Activated T-helper 2 cell treated with anti-CD3 and anti-CD28 coated beads, Interferon-gamma antibody, Interleukin-2, Interleukin-4, amounts not matched to agents 10 μg/mL and 5 μg/mL and 100 μg/mL, durations not matched to agents 14 hours and 24 hours and 36 hours (primary cell): ENCODE measurements at places on chromosomes 3 and 15. TPM values are rescaled to one million over a fixed set of nuclear protein-coding genes. Genes with fewer than 3 reads are reported as not detected.

GRCh38 chr3:149623824-149624223 is 34.0 kb downstream of the WWTR1 start:
- H3K27ac ChIP-seq, result no peak overlapping the region
- no peak overlapping the region for H3K4me3 ChIP-seq
- H3K4me1 ChIP-seq, result peaks cover 34% of the 10 kb centered on the region

DNA sequence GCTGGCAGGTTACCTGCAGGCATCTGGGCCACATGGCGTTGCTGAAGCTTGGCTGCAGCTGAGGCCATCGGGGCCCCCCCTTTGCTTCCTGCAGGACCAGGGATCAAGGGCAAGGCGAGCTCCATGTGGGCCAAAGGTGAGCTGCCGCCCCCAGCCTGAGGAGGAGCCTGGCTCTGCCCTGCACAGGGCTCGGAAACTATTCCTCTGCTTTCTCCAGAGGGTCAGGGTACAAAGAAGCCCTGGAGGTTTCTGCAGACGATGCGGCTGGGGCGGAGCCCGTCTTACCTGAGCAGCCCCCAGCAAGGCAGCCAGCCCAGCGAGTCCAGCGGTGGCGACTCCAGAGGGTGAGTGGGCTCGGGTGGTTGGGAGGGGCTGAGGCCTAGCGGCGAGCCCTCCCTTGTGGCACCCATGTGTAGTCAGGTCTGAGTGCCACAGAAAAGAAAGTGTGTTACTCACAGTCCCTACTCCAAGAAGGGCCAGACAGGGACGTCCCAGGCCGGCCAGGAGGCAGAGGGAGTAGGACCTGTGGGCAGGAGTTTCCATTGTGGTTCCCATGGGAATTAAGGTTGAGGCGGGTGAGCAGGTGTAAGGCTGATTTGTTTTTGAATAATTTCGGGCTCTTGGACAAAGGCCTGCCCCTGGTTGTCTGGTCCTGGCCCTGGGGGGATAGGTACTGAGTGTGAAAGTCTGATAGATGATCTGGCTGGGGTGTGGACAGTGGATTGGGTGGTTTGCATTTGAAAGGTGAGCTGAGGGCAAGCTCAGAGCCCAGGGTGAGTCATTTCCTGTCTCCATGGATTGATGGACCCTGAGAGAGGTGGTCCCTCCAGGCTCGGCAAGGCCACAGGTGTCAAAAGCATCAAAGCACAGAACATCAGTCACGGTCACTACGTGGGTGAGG is 25.4 kb downstream of the CFAP100 start:
- no peaks in the 10 kb centered on the region for H3K36me3 ChIP-seq
- no peak for DNase-seq
- no peaks in the 10 kb centered on the region for H3K27me3 ChIP-seq
- H3K4me1 ChIP-seq, result no peaks in the 10 kb centered on the region
- no peak overlapping the region for H3K4me3 ChIP-seq

GRCh38 chr3:36875397-36875796 is 69.5 kb downstream of the TRANK1 start:
- DNase-seq, result no peak
- H3K36me3 ChIP-seq, result peaks cover 4% of the 10 kb centered on the region
- no peak overlapping the region for H3K27ac ChIP-seq
- H3K27me3 ChIP-seq, result peaks cover 21% of the 10 kb centered on the region
- no peak overlapping the region for H3K4me3 ChIP-seq
- H3K4me1 ChIP-seq, result peaks cover 27% of the 10 kb centered on the region

GRCh38 chr3:188527389-188527788 is 373.4 kb downstream of the LPP start:
- H3K4me3 ChIP-seq, result no peak overlapping the region
- peaks cover 18% of the 10 kb centered on the region for H3K36me3 ChIP-seq
- H3K4me1 ChIP-seq, result peaks cover 3% of the 10 kb centered on the region

- H3K4me3 ChIP-seq, result no peak overlapping the region
- no peaks in the 10 kb centered on the region for H3K36me3 ChIP-seq
- H3K27ac ChIP-seq, result no peak overlapping the region
- DNase-seq, result no peak
- H3K27me3 ChIP-seq, result no peaks in the 10 kb centered on the region
These were observed 278.8 kb upstream of the GADL1 start for GRCh38 chr3:31173118-31173718.

DNA sequence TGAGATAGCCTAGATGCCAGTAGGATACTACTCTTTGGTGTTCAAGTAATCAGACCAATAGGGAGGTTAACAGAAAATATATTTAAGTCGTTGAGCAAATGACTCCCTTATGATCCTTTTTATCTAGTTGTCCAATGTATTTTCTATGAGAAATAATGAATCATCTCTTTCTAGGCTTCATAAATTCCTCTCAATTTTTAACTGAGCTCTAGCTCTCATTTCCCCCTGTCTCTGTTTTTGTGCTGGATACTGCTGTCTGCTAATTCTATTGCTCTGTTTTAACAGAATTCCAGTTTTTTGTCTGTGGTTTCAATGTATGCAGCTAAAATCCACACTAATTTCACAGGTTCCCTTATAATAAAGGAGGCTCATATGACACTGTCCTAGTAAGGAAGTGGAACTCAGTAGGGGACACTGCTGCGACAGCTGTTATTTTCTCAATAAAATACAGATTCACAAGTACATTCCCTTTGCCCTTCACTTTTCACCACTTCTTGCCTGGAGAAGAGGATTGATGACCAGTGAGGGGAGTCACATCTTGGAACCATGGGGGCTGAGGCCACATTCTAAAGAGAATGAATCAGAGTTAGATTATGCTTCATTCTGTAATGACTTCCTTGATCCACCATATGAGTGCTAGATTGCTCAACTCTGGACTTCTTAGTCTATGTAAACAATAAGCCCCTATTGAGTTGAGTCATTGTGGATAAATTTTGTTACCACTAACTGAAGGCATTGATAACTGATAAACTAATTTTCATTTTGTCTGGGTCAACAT is 558.7 kb upstream of the KCNMB2 start:
- no peaks in the 10 kb centered on the region for H3K27me3 ChIP-seq
- H3K36me3 ChIP-seq, result no peaks in the 10 kb centered on the region
- no peak for DNase-seq
- H3K4me3 ChIP-seq, result no peak overlapping the region
- no peak overlapping the region for H3K27ac ChIP-seq
- H3K4me1 ChIP-seq, result peaks cover 9% of the 10 kb centered on the region

- H3K27me3 ChIP-seq, result peaks cover 34% of the 10 kb centered on the region
- no peaks in the 10 kb centered on the region for H3K36me3 ChIP-seq
- no peak for DNase-seq
- no peak overlapping the region for H3K4me3 ChIP-seq
- H3K27ac ChIP-seq, result no peak overlapping the region
These were observed 10.7 kb upstream of the BBX start for GRCh38 chr3:107512108-107512507.

GRCh38 chr15:69673291-69673881 is 220.8 kb downstream of the RPLP1 start:
- H3K4me3 ChIP-seq, result no peak overlapping the region
- peaks cover 30% of the 10 kb centered on the region for H3K4me1 ChIP-seq
- no peak for DNase-seq
- H3K36me3 ChIP-seq, result no peaks in the 10 kb centered on the region

DNA sequence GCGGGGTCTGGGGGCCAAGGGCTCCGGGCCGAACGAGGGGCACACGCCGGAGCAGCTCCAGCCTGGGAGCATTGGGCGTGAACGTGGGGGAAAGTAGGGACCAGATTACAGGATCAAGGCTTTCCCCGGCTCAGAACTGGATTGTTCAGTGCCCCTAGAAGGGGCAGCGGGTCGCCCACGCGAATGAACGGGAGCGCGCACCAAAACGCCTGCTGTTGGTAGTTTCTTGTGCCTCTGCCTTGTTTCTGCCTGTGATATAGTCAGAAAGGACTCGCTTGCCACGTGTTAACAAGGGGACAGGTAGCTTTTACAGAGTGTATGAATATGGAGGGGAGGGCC is 1.1 kb downstream of the CASR start:
- no peak for DNase-seq
- H3K4me1 ChIP-seq, result peaks cover 7% of the 10 kb centered on the region
- H3K36me3 ChIP-seq, result no peaks in the 10 kb centered on the region
- H3K4me3 ChIP-seq, result no peak overlapping the region
- no peak overlapping the region for H3K27ac ChIP-seq
- peaks cover 74% of the 10 kb centered on the region for H3K27me3 ChIP-seq

GRCh38 chr3:151228666-151229040 is 25.6 kb upstream of the GPR171 start:
- H3K27me3 ChIP-seq, result peaks cover under 1% of the 10 kb centered on the region
- peak overlapping the region; percentile 83 for H3K27ac ChIP-seq
- no peak for DNase-seq
- peaks cover 59% of the 10 kb centered on the region for H3K4me1 ChIP-seq
- no peaks in the 10 kb centered on the region for H3K36me3 ChIP-seq

- no peaks in the 10 kb centered on the region for H3K36me3 ChIP-seq
- no peak for DNase-seq
- no peaks in the 10 kb centered on the region for H3K27me3 ChIP-seq
- H3K4me3 ChIP-seq, result no peak overlapping the region
These were observed 24.7 kb downstream of the ILDR1 start for GRCh38 chr3:121997372-121997771.

- no peak overlapping the region for H3K27ac ChIP-seq
- no peak for DNase-seq
- H3K36me3 ChIP-seq, result no peaks in the 10 kb centered on the region
- H3K4me3 ChIP-seq, result no peak overlapping the region
- H3K4me1 ChIP-seq, result no peaks in the 10 kb centered on the region
These were observed 26.5 kb upstream of the RYK start for GRCh38 chr3:134277066-134277660.

DNA sequence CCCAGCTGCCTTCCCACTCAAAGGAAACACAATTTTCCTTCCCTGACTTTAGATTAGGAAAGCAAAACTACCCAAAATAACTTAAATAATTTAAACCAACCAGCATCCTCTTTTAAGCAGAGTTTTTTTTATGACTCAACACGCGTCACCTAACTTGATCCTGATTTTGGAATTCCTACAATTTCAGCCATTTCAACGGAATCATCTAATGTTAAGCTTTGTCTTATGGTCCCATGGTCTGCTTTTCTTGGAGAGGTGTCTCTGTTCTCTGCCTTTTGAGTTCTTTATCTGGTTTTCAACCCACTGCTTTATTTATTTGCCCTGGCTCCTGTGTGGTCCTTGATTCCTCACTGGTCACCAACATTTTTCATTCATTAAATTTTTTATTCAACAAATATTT is 219.2 kb upstream of the ARHGEF26 start:
- H3K4me1 ChIP-seq, result no peaks in the 10 kb centered on the region
- DNase-seq, result no peak
- H3K27ac ChIP-seq, result no peak overlapping the region
- no peak overlapping the region for H3K4me3 ChIP-seq
- no peaks in the 10 kb centered on the region for H3K27me3 ChIP-seq

- H3K27me3 ChIP-seq, result peaks cover 7% of the 10 kb centered on the region
- no peak overlapping the region for H3K4me3 ChIP-seq
- peaks cover 3% of the 10 kb centered on the region for H3K4me1 ChIP-seq
- no peaks in the 10 kb centered on the region for H3K36me3 ChIP-seq
- DNase-seq, result no peak
These were observed 9.2 kb downstream of the DAPK2 start for GRCh38 chr15:64037116-64037515.

- peaks cover 43% of the 10 kb centered on the region for H3K27me3 ChIP-seq
- H3K4me3 ChIP-seq, result no peak overlapping the region
- H3K4me1 ChIP-seq, result no peaks in the 10 kb centered on the region
- no peak for DNase-seq
- H3K36me3 ChIP-seq, result no peaks in the 10 kb centered on the region
- H3K27ac ChIP-seq, result no peak overlapping the region
These were observed 81.9 kb downstream of the FMN1 start for GRCh38 chr15:33112541-33113105.

- H3K4me3 ChIP-seq, result peak within 1 kb of the TSS; percentile 100
- DNase-seq, result peak; percentile 76
- H3K27me3 ChIP-seq, result no peaks in the 10 kb centered on the region
- peaks cover 20% of the 10 kb centered on the region for H3K4me1 ChIP-seq
These were observed at the start of gene USF3 for GRCh38 chr3:113695786-113696645. TSS of gene USF3 (minus strand) at chr3:113696642. CDS start at chr3:113674878, 21,764 bp downstream.

DNA sequence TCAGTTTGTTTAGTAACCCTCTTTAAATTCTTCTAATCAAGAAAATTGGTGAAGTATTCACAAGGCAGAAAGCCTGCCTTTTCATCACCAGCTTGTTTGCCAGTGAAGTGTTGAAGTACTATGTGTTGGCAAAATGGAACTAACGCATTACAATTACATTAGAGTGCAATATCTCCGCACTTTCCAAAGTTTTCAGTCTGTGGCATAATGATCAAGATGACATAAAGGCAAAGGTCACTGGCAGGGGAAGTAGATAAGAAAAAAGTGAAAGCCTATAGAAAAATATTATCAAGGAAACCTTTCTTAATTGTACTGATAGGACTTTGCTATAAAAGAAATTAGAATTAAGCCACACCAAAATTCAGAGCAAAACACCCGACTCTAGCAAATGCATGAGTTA is 25.0 kb upstream of the TM4SF1 start:
- H3K27me3 ChIP-seq, result peaks cover 6% of the 10 kb centered on the region
- no peak overlapping the region for H3K27ac ChIP-seq
- no peaks in the 10 kb centered on the region for H3K4me1 ChIP-seq
- no peak for DNase-seq
- H3K36me3 ChIP-seq, result no peaks in the 10 kb centered on the region
- no peak overlapping the region for H3K4me3 ChIP-seq

- H3K4me3 ChIP-seq, result no peak overlapping the region
- DNase-seq, result no peak
- H3K4me1 ChIP-seq, result no peaks in the 10 kb centered on the region
- H3K27ac ChIP-seq, result no peak overlapping the region
- H3K27me3 ChIP-seq, result no peaks in the 10 kb centered on the region
- H3K36me3 ChIP-seq, result no peaks in the 10 kb centered on the region
These were observed 69.9 kb downstream of the PTPRG start for GRCh38 chr3:61631108-61631769.

- H3K36me3 ChIP-seq, result no peaks in the 10 kb centered on the region
- H3K4me3 ChIP-seq, result no peak overlapping the region
- H3K27ac ChIP-seq, result no peak overlapping the region
These were observed 22.8 kb upstream of the LRRC34 start for GRCh38 chr3:169835533-169835932.

DNA sequence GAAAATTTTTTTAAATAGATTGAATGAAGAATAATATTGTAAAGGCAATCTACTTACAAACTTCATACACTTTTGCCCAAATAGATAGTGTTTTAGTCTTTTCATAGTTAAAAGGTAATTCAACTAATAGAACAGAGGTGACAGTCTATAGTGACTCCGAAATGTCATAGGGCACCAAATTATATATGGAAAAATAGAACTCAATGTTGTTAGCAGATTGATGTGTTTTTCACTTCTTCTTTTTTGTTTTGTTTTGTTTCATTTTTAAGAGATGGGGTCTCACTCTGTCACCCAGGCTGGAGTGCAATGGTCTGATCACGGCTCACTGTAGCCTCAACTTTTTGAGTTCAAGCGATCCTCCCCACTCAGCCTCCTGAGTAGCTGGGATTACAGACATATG is 721 bp downstream of the CSTA start:
- no peak for DNase-seq
- H3K36me3 ChIP-seq, result no peaks in the 10 kb centered on the region
- H3K4me3 ChIP-seq, result no peak overlapping the region
- peaks cover 20% of the 10 kb centered on the region for H3K27me3 ChIP-seq
- no peak overlapping the region for H3K27ac ChIP-seq
- H3K4me1 ChIP-seq, result peaks cover 29% of the 10 kb centered on the region

TMC3 gene
- not detected in 2 replicates for total RNA-seq

EPHB1 gene
- 0.71 and 1.5 TPM in 2 replicates for total RNA-seq

ZBTB20 gene
- 3.3 and 4.1 TPM in 2 replicates for total RNA-seq

GOLGA8T gene
- total RNA-seq, result not detected in 2 replicates

RBP2 gene
- not detected in 2 replicates for total RNA-seq

MAGEF1 gene
- 15.9 and 16.0 TPM in 2 replicates for total RNA-seq
